ENCODE measurements at places on chromosomes 4 and X. TPM values are rescaled to one million over a fixed set of nuclear protein-coding genes. Genes with fewer than 3 reads are reported as not detected.

- DNase-seq: no peak
Measured at GRCh38 chr4:145536044-145536443, 54.4 kb downstream of the SMAD1 start.

ODAM gene
- not detected for total RNA-seq

DNA sequence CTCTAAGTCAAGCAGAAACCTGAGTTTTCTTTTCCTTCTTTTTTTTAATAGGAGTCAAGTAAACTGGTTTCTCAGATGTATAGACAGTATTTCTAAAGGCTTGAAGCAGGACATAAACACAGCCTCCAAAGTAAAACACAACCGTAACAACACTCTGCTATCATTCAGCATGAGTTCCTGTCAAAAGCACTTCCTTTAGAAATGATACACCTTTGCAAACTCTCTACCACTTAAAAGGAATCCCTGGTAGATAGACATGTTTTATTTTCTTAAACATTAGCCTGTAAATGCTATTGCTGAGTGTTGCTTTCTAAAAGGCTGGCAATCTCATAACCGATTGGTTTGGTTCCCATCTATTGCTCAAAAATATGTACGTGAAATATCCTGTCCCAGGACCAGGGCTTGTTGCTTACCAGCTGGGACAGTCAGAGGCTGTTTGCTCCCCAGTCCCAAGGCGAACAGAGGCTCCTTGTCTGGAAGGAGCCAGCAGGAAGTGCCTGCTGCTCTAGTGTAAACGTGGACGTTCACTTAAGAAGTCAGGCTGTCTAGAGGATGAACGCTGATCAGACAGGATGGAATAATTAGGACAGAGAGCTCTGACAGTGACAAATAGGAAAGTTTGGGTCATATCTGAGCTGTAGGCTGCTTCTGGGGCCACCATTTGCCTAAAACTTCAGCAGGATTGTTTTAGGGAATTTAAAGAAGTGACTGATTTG lies 173.9 kb upstream of the KLF3 start:
- DNase-seq: no peak

SHOX gene
- not detected for total RNA-seq

- no peak for DNase-seq
Measured at GRCh38 chrX:40318801-40319200, 221.0 kb upstream of the BCOR start.

DNA sequence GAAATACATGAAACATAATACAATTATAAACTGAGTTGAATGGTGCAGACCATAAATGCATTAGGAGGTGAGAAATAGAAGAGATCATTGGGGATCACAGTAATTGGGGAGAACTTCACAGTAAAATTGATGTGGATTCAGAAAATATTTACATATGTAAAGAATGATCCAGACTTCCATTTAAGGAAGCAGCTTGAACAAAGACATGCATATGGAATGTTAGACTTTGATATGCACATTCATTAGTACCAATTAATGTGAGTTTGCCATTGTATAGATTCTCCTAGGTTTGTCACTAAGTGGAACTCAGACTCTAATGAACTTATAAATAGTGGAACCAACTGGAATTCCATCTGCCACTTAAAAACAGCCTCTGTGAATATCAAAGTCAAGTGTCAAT lies 235.6 kb downstream of the PARM1 start:
- DNase-seq: no peak

- DNase-seq: no peak
Measured at GRCh38 chrX:20522420-20522819, 255.7 kb upstream of the RPS6KA3 start.

HPGD gene
- 1.1 TPM for total RNA-seq

DNA sequence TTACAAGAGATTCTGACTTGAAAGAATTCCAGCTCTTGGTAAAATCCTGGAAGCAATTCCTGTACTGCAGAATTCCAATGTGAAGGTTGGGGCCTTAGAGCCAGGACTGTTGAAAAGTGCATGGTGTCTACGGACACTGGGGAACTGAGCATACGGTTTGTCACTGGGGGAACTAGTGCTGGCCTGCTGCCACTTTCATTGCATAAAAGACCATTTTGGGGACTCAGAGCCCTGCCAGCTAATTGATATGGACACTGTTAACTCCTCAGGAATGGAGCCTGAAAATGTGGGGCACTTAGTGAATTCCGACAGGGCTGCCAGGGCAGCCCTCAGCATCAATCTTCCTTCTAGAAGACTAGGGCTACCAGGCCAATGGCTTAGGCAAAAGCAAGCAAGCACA lies 55.9 kb downstream of the AMOT start:
- no peak for DNase-seq

FAM184B gene
- total RNA-seq: not detected

DNA sequence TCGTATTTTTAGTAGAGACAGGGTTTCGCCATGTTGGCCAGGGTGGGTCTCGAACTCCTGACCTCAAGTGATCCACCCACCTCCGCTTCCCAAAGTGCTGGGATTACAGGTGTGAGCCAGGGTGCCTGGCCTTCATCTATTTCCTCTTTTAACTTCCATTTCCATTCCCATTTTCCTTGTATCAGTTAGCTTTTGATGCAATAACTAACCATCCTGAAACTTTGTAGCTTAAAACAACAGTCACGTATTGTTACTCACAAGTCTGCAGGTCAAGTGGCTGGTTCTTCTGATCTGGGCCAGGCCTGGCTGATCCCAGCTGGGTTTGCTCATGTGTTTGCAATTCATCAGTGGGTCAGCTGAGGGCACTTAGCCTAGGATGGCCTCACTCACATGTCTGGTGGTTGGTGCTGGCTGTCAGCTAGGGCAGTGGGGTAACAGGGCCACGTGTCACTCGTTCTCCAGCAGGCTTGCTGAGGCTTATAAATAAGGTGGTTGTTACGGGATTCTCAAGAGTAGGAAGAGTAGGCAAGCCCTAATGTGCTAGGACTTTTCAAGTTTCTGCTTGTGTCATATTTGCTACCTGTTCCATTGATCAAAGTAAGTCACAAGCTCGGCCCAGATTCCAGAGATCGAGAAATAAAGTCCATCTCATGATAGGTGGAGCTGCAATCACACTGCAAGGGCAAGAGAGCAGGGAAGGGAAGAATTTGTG lies 88.2 kb downstream of the SOWAHB start:
- DNase-seq: no peak

- no peak for DNase-seq
Measured at GRCh38 chr4:57053508-57053907, 56.7 kb downstream of the IGFBP7 start.

CLDN2 gene
- not detected for total RNA-seq

GRCh38 chrX:46400530-46401443 lies 144.4 kb downstream of the ZNF674 start:
- no peak for DNase-seq

RAB40A gene
- not detected for total RNA-seq

- no peak for DNase-seq
Measured at GRCh38 chr4:110867251-110867960, 244.5 kb upstream of the PITX2 start.

DNA sequence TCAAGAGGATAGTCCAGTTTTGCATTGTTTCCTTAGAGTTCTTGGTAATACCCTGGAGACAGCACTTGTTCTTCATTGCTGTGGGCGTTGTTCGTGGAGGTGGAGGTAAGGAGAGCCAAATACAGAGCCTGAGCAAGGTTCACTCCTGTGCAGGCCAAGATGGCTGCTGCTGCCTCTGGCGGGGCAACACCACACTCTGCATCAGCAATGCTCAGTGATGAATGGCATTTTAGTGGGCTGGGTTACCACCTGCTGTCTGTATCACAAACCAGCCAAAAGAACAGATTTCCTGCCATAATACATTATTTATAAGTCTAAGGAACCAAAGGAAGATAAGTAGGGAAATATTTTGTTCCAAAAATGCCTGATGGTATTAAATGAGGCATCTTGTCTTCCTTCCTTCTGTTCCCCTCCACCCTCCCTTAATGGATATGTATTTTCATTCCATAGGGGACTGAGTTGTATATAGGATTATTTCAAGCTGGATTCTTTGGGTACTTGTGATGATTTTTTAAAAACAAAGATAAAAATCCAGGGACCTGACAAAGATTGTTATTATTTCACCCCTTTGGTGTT lies 61.6 kb upstream of the LIMCH1 start:
- no peak for DNase-seq

GRCh38 chrX:109886122-109886761 lies 116.7 kb upstream of the TMEM164 start:
- no peak for DNase-seq

- no peak for DNase-seq
Measured at GRCh38 chr4:188300385-188300784, 161.1 kb downstream of the TRIML1 start.

CCNQ gene
- total RNA-seq: 42.6 TPM

- DNase-seq: no peak
Measured at GRCh38 chr4:73005514-73005913, 64.0 kb downstream of the COX18 start.

- DNase-seq: no peak
Measured at GRCh38 chr4:5704276-5704675, 4.1 kb downstream of the EVC2 start.

Measured in Right ventricle myocardium inferior (tissue), 1 donor.